ENCODE measurements at places on chromosomes 4 and X.

GRCh38 chr4:60223208-60223923 is 976.8 kb upstream of the ADGRL3 start:
- DNase-seq = no peak

DNA sequence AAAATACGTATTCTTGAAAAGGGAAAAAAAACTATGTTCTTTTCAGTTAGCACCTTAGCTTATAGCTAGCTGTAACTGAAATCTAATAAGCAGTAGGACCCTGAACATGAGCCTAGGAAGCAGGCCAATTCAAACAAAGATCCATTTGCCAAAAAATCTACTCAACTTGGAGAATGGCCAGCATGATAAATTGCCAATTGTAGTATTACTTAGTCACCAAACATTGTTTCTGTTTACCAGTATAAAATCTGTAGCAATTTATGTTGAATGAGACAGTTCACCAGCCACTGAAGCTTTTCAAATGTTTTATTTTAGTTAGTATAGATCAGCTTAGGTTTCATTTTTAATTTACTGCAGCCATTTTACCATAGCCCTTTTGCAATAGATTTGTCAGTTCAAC is 323.6 kb upstream of the DIPK2B start:
- DNase-seq = no peak

DNA sequence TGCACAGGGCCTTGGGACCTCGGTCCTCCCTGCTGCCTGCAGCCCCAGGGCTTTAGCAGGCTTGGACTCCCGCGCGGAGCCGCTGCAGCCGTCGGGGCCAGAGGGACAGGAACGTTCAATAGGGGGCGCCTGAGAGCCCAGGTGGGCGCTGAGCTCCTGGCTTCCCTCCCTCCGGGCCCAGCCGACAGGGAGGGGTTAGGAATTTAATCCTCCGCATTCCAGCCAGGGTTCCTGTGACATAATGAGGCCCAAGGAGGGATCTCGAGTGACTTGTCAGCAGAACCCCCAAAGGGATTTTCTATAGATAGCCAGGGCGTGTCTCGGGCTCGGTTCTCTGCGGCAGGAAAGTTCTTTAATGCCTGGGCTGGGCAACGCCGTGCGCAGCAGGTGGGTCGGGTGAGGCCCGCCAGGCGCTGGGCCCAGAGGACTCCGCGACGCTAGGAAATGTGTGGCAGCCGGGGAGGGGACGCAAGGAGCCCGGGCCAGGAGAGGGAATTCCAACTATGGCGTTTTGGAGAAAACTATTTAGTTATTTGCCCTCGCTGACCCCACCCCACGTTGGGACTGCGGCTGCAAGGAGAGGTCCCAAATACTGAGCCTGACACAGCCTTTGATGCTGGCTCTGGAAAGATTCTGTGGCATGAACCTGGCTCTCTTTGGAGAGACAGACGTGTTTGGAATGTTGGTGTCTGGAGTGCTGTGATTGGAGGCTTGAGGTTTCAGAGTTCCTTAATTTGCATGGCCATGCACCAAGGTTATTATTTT is 285.2 kb upstream of the GATB start:
- DNase-seq = no peak

- DNase-seq = peak; percentile 13
Measured at GRCh38 chr4:153643406-153644383, 40.4 kb upstream of the TLR2 start.

DNA sequence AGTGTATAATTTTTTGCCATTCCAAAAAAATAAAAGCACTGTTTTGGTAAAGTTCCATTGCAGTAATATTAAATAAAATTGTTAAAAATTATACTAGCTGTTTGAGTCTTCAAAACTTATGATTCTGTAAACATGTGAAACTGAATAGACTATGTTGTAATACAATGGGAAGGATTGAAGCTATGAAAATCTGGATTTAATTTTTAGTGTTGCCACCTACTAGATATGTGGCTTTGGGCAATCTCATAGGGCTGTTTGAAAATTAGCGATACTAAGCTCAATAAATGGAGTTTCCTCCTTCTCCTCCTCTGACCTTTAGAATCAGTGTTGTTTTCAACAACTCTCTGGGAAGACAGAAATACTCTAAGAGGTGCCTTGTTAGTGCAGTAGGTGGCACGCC is 4.5 kb downstream of the PGRMC2 start:
- DNase-seq = no peak

Data from GM04504 (cell line).